SJCRH30 (cell line): ENCODE measurements at places on chromosomes 2 and 18.

- DNase-seq = no peak
Measured at GRCh38 chr2:12895017-12895416, 178.3 kb downstream of the TRIB2 start.

DNA sequence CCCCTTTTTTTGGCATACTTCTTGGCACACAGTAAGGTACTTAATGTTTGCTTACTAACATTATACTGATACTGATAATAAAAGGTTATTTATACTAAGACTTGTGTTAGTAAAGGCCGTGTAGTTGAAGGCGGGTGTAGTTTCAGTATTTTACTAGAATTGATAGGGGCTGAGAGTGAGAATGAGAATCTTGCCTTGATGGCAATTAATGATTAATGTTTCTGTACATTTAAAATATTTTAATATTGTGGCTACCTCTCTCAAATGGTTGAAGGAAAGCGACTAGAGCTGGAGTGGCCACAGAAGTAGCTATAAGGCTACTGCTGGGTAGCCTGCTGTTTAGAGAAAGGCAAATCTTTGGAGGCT is 29.3 kb downstream of the PELI1 start:
- DNase-seq = no peak

DNA sequence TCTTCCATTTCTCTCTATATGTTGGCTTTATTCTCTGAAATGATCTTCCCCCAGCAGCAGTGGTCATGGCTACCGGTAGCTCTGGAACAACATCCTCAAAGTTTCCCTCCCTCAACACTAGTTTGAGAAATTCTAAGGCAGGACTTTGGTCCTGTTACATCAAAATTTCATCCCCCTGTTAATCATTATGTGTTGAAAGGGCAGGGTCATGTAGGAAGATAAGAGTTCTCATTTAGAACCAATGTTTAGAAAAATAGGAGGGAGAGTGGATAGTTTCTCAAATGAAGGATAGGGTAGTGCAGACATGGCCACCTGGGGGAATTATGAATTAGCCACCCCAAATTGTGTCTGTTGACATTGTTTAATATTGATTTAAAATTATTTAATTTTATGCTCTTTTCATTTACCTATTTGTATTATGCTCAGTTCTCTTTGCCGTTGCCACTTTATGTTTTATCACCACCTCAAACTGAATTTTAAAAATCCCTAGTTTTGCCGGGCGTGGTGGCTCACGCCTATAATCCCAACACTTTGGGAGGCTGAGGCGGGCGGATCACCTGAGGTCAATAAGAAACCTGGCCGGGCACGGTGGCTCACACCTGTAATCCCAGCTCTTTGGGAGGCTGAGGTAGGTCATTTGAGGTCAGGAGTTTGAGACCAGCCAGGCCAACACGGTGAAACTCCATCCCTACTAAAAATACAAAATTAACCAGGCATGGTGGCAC is 22.3 kb downstream of the EML4 start:
- DNase-seq = no peak

DNA sequence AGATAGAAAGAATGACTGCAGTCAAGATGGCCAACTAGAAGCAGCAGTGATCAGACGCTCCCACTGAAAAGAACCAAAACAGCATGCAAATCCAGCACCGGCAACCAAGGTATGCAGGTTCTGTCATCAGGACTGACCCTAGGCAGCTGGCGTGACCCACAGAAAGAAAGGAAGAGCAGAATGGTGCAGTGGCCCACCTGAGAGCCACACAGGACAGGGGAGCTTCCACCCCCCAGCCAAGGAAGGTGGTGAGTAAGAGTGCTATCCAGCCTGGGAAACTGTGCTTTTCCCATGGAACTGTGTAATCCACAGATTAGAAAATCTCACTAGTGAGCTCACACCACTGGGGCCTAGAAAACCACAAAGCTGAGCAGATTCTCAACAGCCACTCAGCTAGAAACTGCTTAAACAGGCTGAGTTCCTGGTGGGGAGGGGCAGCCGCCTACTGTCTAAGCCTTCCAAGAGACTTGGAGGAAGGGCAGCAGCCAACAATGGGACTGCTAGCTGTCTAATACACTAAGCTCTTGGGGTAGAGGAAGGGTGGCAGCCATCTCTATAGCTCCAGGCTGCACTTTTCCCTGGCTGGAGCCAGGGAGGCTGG is 127.9 kb downstream of the EVA1A start:
- no peak for DNase-seq

DNA sequence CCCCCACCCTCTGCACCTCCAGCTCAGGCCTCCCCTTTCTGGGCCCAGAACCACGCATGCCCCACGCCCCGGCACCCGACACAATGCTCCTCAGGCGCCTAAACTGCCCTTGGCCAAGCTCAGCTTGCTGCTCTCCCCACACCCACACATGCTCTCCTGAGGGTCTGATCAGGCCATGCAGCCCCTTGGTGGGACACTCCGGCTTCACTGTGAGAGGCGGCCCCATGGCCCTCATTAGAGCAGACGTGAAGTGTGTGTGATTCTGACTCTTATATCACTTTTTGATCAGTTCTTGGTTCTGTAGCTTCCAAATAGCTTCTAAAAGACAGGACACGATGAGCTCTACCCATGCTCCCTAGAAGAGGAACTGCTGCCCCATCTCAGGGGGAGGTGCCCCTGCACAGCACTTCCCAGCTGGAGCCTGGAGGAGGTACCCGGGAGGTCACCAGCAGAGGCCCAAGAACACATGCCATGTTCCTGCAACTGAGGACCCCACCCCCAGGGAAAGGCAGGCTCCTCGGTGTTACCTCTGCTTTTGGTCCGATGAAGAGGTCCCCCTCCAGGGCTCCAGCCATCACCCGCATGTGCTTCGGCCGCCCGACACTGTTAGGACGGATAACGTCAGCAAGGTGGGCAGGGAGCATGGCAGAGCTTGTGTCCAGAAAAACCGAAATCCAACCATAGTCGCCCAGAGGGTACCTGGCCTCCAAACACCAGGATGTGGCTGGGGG is 3.6 kb downstream of the ACTR1B start:
- no peak for DNase-seq

DNA sequence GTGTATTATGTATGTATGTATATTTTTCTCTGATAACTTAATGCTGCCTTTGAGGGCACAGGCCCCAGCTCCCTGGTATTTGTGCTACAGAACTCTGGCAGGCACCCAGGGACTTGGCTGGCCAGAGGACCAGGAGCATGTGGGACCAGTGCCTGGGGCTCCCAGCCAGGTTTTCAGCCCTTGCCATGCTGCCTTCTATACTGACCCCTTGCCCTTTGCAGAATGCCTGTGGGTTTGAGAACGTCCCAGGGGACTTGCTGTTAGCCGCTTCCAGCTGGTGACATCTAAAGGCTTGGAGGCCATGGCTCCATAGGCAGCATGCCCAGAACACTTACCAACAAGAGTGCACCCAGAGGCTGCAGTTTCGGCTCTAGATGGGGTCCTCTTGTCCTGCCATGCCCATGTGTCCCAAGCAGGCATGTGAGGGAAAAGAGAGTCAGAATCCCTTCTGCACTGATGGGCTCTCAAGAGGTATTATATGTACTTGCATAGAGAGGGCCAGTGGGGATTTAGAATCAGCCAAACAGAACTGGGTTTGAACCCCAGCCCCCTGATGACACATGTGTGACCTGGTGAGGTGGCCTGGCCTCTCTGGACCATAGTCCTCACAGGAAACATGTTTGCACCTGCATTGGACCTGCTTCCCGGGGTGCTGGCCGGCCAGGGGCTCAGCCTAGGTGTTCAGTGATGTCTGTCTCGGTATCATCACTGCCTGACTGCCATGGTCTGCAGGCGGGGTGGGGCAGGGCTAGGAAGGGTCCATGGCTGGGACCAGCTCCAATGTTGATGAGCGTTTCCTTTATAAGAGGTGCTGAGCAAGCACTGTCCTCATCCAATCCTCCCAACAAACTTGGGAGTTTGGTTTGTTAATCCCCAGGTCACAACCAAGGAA is 119.2 kb upstream of the FHL2 start:
- peak; percentile 81 for DNase-seq

GRCh38 chr2:127392133-127392827 is 4.5 kb upstream of the MAP3K2 start:
- no peak for DNase-seq

DNA sequence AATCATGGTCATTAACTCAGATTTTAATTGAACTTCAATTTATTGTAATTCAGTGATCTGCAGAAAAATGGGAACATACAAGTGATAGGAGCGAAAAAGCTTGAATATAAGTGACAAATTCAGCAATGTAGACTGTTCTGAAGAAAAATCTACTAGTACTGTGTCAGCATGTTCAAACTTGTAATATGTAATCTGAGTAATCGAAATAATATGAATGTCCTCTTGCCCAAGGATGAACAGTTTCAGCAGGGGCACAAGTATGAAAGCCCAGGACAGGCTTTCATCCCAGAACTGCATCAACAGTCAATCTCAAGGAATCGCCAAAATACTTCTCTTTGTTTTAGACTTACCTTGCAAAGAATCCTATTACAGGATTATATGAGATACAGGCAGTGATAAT is 1110.5 kb downstream of the LRP1B start:
- no peak for DNase-seq

- DNase-seq = no peak
Measured at GRCh38 chr2:229531594-229531993, 182.8 kb downstream of the DNER start.

DNA sequence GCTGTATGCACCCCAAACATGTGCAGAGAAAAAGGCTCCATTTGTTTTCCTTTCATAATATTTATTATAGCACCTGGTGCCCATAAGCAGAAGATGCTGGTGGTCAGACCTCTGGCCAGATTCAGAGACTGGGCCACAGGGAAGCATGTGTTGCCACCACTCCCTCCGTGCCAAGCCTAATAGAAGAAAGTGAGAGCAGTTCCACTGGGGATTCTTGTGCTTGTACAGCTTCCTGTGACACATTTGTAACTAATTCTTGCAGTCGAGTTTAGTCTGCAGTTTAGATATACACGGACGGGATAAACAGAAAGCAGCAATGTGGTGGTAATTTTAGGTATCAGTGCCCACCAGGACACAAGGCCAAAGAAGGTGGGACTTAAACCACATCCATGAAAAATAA is 135.4 kb upstream of the PIEZO2 start:
- DNase-seq = no peak

GRCh38 chr2:70710038-70710690 is 57.8 kb downstream of the ADD2 start:
- no peak for DNase-seq

DNA sequence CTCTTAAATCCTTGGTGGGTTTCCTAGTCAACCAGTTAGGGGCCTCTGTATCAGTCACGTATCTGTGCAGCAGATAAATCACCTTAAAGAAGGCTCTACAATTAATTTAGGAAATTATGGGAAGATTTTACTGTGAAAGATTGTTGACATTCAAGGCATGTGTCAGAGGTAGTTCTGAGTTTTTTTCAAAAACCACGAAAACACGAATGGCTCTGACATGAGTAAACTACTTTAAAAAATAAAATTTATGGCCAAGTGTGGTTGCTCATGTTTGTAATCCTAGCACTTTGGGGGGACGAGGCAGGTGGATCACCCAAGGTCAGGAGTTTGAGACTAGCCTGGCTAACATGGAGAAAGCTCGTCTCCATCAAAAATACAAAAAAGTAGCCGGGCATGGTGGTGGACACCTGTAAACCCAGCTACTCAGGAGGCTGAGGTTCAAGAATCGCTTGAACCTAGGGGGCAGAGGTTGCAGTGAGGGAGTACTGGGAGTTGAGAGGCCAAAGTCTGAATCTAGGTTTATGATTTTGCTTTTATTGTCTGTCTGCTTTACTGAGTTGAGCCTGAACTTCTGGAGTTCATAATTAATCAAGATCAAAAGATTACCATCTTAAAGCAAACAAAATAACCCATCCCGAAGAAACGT is 77.1 kb downstream of the SPRED2 start:
- DNase-seq = no peak

GRCh38 chr2:144258154-144258553 is 261.8 kb downstream of the ZEB2 start:
- DNase-seq = no peak

DNA sequence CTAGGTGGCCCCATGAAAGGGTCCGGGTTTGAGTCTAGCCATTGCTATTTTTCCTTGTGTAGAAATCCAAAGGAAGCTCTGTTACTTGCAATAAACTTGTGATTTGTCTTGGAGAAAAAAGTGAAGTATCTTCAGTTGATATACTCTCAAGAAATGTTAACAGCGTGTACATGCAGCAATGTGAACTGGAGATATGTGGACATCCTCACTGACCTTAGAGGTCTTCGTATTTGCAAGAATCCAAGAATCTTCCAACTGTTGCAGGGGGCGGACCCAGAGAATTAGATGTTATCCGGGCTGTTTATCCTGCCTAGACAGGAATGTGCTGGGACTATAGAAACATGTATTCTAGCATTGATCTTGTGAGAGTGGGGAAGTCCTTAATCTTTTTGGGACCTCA is 187.6 kb downstream of the KCNS3 start:
- DNase-seq = no peak

GRCh38 chr2:132668987-132669907 is 758 bp downstream of the LYPD1 start:
- DNase-seq = no peak

DNA sequence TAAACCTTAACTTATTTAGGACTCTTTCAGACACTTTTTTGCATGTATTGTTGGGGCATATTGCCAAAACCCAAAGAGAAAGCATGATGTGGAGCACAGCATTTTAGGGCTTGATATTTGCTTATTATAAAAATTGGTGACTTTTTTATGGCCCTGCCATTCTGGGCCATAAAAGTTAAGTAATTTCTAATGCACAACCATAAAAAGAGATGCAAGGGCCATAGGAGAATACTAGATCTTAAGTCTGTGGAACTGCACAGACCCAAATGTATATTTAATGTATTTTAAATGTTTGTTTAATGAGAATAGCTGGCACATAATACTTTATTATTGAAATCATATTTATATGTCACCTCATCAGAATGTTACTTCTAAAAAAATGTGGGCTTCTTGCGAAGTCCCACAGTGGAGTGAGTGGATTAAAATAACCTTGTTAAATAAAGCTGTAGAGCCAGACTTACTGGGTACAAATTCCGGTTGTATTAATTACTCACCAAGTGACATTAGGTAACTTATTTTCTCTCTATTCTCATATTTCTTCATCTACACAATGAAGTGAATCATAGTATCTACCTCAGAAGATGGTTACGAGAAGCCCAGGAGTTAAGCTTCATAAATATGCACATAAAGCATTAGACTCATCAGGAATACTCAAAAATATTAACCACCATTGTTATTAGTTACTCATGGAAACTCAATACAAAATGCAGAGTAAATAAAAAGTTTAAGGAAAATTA is 52.2 kb downstream of the HNMT start:
- DNase-seq = no peak
